Foreskin keratinocyte (primary cell): ENCODE measurements at places on chromosomes 5 and 9. TPM values are rescaled to one million over a fixed set of nuclear protein-coding genes. Genes with fewer than 3 reads are reported as not detected.

Gene SIT1
- total RNA-seq: not detected in 2 replicates

DNA sequence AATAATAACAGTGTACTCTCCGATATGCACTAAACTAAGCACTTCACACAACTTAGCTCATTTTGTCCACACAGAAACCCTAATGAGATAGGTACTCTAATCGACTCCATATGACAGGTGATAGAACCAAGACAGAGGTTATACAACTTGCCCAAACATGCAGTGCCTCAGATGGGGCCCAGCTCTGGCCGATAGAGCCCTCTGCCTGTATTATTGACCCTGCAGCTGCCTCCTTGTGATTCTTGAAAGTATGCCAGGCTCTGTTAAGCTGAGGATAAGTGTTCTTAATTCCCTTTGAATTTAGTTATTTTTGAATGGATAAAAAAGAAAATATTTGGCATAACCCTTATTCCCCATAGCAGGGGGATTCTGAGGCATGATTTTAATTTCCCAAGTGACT, 78.5 kb downstream of the HMHB1 start:
- DNase-seq: peak; percentile 27

DNA sequence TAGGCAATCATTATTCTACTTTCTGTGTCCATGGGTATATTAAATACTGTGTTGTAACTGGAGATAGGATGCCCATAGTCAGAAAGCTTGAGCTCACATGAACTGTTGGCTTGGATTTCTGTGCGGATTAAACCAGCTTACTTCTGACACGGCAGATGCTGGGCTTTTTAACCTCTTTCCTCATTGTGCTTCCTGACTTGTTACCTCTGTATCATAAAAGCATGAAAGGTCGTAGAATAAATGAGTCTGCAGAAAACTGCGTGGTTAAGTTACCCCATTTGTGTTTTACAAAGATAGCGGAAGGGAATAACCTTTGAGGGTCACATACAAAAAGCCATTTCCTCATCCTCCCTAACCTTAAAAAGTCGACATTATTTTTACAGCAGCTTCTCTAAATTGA, 199.5 kb upstream of the DMRT1 start:
- no peak for DNase-seq

Gene GFI1B
- not detected in 2 replicates for total RNA-seq

DNA sequence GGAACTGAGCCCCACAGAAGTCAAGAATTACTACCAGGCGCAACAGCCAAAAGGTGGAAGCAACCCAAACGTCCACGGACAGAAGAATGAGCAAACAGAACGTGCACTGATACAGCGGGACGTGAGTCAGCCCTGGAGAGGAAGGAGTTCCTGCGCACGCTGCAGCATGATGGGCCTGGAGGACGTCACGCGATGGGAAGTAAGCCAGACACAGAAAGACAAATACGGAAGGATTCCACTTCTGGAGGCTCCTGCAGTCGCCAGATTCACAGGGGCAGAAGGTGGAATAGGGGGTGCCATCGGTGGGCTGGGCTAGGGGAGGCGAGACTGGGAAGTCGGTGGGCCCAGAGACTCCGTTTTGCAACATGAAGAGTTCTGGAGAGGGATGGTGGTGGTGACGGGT, 80.3 kb upstream of the PHYKPL start:
- DNase-seq: peak; percentile 67

- no peak for DNase-seq
These were observed 8.8 kb downstream of the SPRY4 start for GRCh38 chr5:142316051-142316450.

DNA sequence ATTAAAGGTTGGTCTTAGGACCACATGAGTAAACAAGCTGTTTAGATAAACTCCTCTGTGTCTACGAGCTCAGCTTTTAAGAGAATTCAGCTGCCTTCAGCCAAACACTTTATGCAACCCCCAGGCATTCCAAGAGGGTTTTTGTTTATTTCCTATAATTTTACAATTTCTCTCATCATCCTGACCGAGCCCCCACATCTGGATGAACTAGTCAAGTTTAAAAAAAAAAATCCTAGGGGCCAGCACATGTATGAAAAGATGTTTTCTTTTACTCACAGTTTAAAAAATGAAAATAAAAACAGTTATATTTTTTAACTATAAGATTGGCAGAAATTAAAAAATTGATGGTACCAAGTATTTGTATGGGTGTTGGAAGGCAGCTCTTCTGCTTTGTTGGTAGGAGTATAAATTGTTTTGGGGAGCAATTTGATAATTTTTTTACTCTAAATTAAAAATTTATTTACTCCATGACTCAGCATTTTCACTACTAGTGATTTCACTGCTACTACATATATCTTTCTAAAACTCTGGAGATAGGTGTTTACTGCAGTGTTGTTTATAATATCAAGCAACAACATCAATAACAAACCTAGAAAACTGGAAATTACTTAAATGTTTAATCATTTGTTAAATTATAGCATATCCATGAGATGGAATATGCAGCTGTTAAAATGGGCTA, 18.1 kb downstream of the YTHDC2 start:
- DNase-seq: no peak

DNA sequence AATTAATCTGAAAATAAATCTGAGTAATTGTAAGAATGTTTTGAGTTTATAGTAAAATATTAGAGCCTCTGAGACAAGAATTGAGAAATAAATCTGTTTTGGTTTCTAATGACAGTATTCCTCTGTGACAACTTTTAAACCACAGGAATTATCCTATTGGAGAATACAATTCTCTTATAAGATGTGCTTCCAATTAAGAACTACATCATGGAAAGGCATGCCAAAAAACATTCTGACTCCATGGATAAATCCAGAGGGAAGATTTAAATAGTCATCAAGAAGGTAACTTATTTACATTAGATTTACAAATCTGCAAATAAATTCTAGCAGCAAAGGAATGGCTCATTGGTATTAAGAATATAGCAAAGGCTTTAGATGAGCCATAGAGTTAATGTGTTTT, 178.3 kb upstream of the ACOT12 start:
- DNase-seq: no peak

DNA sequence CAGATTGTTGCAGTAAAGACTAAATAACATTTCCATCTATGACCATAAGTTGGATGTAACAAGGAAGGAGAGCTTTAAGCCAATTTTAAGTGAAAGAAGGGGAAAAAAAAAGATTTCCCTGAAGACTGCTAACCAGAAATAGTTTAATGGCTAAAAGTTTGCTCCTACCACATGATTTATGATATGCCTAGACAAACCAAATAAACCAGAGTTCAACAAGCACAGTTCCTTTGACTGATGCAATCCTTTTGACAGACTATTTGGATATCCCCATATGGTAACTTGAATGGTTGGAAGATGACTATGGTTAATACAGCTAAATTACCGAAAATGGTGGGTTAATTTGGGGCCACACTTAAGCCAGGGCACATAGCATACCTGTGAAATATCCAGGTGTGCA, 338.5 kb downstream of the CETN3 start:
- no peak for DNase-seq

DNA sequence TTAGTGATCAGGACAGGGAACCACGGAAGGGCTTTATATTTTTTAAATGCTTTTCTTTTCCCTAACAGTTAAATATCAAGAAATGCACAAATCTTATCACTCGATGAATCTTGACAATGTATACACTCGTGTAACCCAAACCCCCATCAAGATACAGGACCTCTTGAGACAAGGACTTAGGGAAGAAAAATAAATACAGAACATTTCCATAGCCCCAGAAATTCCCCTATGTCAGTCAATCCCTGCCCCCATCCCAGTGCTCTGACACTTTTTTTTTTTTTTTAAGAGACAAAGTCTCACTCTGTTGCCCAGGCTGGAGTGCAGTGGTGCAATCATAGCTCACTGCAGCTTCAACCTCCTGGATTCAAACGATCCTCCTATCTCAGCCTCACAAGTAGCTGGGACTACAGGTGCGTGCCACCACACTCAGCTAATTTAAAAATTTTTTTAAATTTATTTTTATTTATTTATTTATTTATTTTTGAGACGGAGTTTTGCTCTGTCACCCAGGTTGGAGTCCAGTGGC, 2.7 kb downstream of the SPINK4 start:
- DNase-seq: no peak

GRCh38 chr9:37788332-37788731, 3.5 kb upstream of the EXOSC3 start:
- DNase-seq: no peak

Gene HMCN2
- not detected in 2 replicates for total RNA-seq

- DNase-seq: peak; percentile 18
These were observed 25.9 kb upstream of the TESK1 start for GRCh38 chr9:35579130-35579529.

- DNase-seq: no peak
These were observed 3.6 kb downstream of the SUSD3 start for GRCh38 chr9:93061791-93062763.

DNA sequence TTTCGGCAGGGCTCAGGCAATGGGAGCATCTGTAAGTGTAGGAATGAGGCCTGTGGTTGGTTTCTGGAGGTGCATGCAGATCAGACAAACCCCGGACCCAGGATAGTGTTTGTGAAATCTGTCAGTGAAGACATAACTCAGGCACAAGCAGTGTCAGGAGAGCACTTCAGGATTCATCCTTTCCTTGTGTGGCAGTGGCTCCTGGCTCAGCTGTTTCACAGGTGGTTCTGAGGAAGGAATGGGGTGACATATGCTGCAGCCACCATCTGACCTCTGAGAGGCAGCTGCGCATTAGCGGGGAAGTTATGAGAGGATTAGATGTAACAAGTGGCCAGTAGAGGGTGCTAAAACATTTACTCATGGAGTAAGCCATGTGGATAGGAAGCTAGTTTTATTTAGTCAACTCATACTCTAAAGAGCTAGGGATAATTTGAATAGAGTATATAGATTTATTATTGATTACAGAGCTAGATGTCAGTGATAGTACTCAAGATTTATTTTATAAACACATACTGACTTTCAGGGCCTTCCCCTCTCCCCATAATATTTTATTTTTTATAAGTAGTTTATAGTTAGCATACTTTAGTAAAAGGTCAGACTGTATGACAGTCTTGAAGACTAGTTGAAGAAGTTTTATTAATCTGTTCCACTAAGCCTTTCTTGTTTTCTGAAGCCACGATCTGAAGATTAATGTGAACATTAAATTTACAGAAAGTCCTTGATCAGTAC, 28.4 kb downstream of the NNT start:
- DNase-seq: peak; percentile 38

Gene WWC1
- total RNA-seq: 32.7 and 37.9 TPM in 2 replicates

GRCh38 chr9:93041108-93041802, 17.2 kb upstream of the SUSD3 start:
- no peak for DNase-seq

DNA sequence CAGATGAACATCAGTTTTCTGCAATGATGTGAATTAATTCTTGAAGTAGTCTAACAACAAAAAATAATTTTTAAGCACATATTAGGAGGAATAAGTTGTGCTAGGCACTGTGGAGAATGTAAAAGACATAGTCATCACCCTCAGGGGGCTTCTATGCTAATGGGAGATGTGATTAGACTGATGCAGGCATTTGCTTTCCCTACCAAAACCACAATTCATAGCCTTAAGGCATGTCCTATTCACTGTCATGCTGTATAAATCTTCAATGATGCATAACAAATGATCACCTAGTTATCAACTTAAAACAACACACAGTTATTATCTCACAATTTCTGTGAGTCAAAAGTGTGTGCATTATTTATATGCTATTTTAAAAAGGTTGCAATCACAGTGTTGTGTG, 422.6 kb downstream of the MAN2A1 start:
- peak; percentile 19 for DNase-seq
